ENCODE measurements at places on chromosomes 7 and 10.

GRCh38 chr7:11478882-11479281 lies 353.1 kb downstream of the THSD7A start:
- DNase-seq, result no peak
- H3K4me1 ChIP-seq, result no peaks in the 10 kb centered on the region
- no peak overlapping the region for H3K4me3 ChIP-seq

GRCh38 chr7:78148166-78148894 lies 349.8 kb downstream of the PHTF2 start:
- no peaks in the 10 kb centered on the region for H3K27me3 ChIP-seq
- H3K36me3 ChIP-seq, result no peaks in the 10 kb centered on the region
- no peak overlapping the region for H3K4me3 ChIP-seq

DNA sequence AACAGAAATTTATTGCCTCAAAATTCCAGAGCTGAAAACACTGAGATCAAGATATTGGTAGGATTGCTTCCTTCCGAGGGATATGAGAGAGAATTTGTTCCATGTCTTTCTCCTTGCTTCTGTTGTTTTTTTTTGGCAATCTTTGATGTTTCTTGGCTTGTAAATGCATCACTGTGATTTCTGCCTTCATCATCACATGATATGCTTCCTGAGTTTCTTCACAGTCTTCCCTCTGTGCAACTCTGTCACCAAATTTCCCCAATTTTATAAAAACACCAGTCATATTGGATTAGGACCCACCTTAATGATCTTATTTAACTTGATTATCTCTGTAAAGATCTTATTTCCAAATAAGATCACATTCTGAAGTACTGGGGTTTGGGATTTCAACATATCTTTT lies 14.7 kb downstream of the TMEM236 start:
- no peaks in the 10 kb centered on the region for H3K36me3 ChIP-seq
- no peak overlapping the region for H3K27ac ChIP-seq
- no peak for DNase-seq
- no peak overlapping the region for H3K4me3 ChIP-seq
- H3K27me3 ChIP-seq, result no peaks in the 10 kb centered on the region

- no peak overlapping the region for H3K4me3 ChIP-seq
- no peak for DNase-seq
- no peak overlapping the region for H3K27ac ChIP-seq
- no peaks in the 10 kb centered on the region for H3K36me3 ChIP-seq
Observed at GRCh38 chr7:41858201-41858600, 155.3 kb upstream of the INHBA start.

DNA sequence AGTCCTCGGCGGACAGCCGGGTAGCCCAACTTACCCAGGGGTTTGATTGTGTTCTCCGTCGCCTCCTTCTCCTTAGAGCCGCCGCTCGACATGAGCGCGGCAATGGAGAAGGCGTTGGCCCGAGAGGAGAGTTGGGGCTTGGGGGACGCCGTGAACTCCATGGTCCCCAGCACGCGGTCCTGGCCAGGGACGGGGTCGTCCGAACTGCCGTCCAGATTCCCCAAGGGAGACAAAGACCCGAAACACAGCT lies 515 bp downstream of the TBX20 start:
- no peaks in the 10 kb centered on the region for H3K4me1 ChIP-seq
- H3K27ac ChIP-seq, result no peak overlapping the region
- no peaks in the 10 kb centered on the region for H3K36me3 ChIP-seq
- no peak for DNase-seq
- peak overlapping the region; percentile 64 for H3K4me3 ChIP-seq

DNA sequence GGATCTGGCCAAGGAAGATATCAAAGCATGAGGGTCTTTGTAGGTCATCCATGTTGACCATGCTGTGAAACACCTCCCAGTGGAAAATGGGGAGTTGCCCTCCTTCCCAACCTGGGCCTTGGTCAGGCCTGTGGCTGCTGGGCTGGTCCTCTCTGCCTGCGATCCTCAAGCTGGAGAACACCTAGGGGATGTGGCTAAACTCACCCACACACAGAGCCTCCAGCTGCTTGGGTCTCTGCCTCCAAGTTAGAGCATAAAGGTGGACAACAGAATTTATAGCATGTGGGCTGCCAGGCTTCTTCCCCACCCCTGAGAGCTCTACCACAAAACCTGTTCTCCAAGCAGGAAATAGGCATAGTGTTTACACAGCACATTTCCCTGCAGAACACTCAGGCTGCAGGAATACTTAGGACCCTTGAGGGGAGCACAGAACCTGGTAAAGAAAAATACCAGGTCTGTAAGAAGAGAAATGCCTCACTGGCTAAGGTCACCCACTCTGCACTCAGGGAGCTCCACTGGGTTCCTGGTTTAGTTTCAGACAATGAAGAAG lies at the start of gene SFTPA2:
Gene SFTPA2 (minus strand): TSS at position 248 of the 550 bp plus-strand sequence. CDS start 924 bp downstream, outside the sequence.
- no peak within 1 kb of the TSS for H3K4me3 ChIP-seq
- H3K36me3 ChIP-seq, result no peaks in the 10 kb centered on the region
- H3K4me1 ChIP-seq, result peaks cover 8% of the 10 kb centered on the region
- H3K27ac ChIP-seq, result no peak within 1 kb of the TSS
- peaks cover 7% of the 10 kb centered on the region for H3K27me3 ChIP-seq
- no peak for DNase-seq

DNA sequence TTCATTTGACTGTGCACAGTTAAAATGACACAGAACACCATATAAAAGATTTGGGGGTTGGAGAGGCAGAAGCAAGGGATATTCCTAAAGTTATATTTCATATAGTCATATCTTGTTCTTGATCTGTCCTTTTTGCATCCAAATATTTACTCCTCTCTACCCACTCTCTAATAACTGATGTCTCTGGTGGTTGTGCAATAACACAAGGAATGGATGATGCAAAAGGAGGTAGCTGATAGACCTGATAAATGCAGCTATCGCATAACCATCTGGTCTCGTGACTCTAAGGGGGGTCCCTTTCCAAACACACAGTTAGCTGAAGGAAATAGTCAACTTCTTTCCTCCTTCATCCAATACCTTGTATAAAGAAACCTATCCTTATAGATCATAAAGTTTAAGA lies 123.1 kb downstream of the POLR1F start:
- H3K27ac ChIP-seq, result no peak overlapping the region
- no peaks in the 10 kb centered on the region for H3K4me1 ChIP-seq
- H3K4me3 ChIP-seq, result no peak overlapping the region
- no peaks in the 10 kb centered on the region for H3K27me3 ChIP-seq
- no peaks in the 10 kb centered on the region for H3K36me3 ChIP-seq
